ENCODE measurements at places on chromosomes 5 and 9.

- no peak for DNase-seq
Observed at GRCh38 chr5:20158006-20158405, 170.0 kb upstream of the CDH18 start.

DNA sequence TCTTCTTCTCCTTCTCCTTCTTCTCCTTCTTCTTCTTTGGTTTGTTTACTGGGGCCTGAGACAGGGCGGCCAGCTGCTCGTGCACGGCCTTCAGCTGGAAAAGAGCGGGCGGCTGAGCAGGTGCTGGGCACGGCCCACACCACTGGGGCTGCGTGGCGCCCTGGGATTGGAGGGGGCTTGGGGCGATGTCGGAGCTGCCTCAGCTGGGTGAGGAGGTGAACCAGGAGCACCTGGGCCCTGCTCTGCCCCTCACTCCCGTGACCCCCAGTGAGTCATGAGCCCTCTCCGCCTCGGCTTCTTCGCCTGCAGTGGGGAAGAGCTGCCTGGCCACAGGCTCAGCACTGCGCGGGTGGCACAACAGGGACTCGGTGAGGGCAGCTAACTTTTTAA, 14.9 kb downstream of the BRD3OS start:
- no peak for DNase-seq

DNA sequence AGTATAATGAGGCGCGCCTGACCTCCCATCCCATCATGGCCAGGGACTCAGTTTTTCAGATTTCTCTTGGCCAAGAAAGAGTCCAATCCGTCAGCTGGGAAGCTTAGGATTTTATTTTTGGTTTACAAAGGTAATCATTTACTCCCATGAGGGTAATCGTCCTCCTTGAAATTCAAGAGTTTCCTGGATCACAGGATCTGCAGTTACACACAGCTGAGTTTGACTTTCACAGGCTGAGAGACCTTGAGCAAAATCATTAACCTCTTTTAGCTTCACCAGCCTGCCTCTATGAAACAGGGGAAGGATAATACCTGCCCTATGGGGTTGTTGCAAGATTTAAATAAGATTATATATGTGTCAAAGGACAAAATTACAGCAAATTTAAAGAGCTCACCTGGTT, 15.4 kb upstream of the AK3 start:
- no peak for DNase-seq

- DNase-seq: no peak
Observed at GRCh38 chr5:142014911-142015584, 2.2 kb upstream of the GNPDA1 start.

GRCh38 chr9:133251773-133252172, 23.2 kb downstream of the ABO start:
- DNase-seq: no peak

- DNase-seq: no peak
Observed at GRCh38 chr9:26562338-26562737, 330.3 kb downstream of the CAAP1 start.

DNA sequence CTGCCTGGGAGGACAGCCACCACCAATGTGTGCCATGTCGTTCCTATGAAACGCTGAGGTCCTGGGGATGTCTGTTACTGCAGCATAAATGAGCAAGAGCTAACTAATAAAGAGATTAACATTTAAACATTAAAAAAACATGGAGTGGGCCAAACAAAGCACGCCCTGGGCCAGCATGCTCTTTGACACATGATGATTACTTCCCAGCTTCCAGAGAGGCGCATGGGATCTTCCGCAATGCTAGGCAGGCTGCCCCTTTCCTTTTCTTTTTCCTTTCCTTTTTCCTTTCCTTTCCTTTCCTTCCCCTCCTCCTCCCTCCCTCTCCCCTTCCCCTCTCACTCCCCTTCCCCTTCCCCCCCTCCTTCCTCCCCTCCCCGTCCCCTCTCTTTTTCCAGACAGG, 10.6 kb upstream of the TENT4A start:
- DNase-seq: no peak

- DNase-seq: no peak
Observed at GRCh38 chr9:20187318-20187717, 398.5 kb upstream of the SLC24A2 start.

GRCh38 chr9:8241201-8241600, 441.6 kb upstream of the DMAC1 start:
- DNase-seq: no peak

- no peak for DNase-seq
Observed at GRCh38 chr9:96567203-96567700, 52.4 kb downstream of the CDC14B start.

GRCh38 chr5:57082441-57083067, 91.3 kb upstream of the GPBP1 start:
- DNase-seq: no peak

DNA sequence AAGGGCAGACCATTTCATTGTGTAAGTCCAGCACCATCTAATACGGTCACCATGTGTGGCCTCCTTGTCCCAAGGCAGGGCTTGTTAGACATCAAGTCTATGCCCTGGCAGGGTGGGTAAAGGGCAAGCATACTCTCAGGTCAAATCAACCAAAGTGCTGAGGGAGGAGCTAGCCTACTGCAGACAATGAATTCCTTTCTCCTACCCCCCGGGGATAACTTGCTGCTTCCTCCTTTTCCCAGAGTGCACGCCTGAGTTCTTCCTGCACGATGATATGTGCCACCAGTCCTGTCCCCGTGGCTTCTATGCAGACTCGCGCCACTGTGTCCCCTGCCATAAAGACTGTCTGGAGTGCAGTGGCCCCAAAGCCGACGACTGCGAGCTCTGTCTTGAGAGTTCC, 71.4 kb downstream of the RFK start:
- no peak for DNase-seq

- no peak for DNase-seq
Observed at GRCh38 chr9:19517202-19517942, 108.6 kb downstream of the ACER2 start.

DNA sequence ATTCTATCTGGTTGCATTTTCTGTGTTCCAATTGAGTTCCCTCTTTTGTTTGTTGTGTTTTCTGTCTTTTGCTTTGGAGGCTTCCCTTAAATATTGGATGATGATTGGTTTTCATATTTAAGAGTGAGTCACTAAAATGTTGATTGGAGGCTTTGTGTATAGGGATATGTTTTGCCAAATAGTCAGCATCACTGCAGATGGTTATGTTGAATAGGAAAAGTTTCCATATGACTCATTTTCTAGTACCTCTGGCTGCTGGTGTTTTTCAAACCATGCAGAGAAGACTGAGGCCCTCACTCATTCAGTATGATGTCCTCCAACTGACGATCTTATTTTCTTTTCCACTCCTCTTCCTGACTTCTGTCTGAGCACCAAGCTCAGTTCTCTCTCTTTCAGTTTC, 1290.0 kb downstream of the EFNA5 start:
- no peak for DNase-seq

GRCh38 chr5:24735284-24735683, 90.5 kb upstream of the CDH10 start:
- DNase-seq: no peak

- DNase-seq: no peak
Observed at GRCh38 chr5:111587728-111588127, 75.4 kb upstream of the STARD4 start.

- DNase-seq: no peak
Observed at GRCh38 chr5:35847961-35848360, 8.7 kb upstream of the IL7R start.

DNA sequence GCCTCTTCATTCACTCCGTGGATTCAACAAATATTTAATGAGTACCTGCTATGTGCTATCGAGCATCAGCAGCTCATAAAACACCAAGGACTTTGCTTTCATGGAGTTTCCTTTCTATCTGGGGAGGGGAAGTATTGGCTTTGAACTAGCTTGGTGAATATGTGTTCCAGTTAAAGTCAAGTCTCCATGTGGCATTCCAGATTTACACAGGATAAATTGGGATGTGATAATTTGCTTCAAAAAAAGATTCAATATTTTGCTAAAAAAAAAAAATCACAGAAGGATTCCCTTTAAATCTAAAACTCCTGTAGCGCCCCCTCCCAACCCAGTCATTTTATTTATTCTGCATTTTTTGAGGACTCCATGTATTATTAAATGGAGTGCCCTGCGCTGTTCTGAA, 346.3 kb upstream of the SLC30A5 start:
- no peak for DNase-seq

GRCh38 chr9:95736891-95737522, 138.5 kb upstream of the ERCC6L2 start:
- no peak for DNase-seq

DNA sequence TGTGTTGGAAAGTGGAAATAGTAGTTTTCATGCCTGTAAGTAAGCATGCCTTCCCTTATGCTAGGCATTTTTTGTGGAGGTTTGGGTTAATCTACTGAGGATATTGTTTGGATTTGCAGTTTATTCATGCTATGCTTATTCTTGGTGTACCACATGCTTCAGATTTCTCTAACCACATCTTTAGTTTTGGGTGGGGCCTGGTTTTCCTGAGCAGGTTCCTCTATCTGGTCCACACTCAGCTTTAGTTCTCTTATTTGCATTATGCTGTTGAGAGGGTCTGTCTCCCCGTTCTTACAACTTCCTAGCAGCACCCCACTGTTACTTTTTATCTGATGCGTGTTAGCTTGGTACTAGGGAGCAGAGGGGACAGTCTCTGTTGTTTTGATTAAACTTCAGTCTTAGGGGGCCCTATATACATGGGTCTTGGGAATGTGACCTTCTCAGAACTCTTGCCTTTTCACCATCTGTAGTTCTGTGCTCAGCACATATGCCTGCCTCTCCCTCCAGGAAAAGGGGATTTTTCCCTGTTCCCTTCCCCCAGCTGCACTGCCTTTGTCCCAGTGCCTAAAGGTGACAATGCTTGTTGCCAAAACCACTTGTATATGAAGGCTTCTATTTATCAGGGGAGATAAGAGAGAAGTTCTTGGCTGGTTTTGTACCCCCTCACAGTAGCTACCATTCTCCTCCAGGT, 10.0 kb upstream of the CAMK4 start:
- DNase-seq: no peak

DNA sequence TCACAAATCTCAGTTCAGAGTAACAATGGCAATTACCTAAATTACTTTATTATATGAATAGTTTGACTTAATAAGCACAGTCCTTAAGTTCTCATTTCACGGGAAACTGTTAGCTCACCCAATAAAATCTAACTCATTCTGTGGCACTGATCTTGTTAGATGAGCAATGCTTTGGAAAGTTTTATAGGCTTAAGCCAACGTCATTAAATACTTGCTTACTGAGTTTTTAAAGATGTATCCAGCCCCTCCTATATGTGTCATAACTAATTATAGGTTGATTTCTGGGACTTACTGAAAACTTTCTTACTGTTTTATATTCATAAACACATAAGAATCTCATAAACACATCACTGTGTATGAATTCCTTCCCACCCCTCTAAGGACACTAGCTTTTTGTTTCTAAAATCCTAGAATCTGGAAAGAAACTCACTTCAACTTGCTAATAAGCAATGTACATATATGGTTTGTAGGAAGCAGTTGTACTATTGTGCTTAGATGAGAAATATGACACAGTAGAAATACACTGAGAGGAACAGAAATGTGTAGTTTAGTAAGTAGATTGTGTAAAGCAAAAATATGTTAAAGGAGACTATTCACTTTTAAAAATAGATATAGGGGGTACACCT, 14.1 kb upstream of the MARCOL start:
- no peak for DNase-seq

DNA sequence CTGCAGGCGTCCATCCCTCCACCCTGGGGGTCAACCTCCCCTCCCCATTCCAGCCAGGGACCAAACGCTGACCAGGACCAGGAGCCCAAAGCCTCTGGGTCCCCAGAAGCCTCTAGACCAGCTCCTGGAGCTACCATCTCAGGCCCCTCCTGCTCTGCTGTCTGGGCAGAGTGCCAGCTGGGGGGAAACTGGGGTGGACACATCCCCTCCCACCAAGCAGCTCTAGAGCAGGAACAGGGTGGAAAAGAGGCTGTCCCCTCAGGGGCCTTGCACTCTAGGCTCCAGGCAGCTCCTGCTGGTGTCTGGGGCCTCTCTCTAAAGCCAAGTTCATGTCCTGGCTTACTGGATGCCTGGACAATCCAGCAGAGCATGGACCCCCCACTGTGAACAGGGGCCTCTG, 4.4 kb downstream of the SSNA1 start:
- DNase-seq: no peak

- no peak for DNase-seq
Observed at GRCh38 chr5:94017579-94017978, 276.2 kb upstream of the POU5F2 start.

DNA sequence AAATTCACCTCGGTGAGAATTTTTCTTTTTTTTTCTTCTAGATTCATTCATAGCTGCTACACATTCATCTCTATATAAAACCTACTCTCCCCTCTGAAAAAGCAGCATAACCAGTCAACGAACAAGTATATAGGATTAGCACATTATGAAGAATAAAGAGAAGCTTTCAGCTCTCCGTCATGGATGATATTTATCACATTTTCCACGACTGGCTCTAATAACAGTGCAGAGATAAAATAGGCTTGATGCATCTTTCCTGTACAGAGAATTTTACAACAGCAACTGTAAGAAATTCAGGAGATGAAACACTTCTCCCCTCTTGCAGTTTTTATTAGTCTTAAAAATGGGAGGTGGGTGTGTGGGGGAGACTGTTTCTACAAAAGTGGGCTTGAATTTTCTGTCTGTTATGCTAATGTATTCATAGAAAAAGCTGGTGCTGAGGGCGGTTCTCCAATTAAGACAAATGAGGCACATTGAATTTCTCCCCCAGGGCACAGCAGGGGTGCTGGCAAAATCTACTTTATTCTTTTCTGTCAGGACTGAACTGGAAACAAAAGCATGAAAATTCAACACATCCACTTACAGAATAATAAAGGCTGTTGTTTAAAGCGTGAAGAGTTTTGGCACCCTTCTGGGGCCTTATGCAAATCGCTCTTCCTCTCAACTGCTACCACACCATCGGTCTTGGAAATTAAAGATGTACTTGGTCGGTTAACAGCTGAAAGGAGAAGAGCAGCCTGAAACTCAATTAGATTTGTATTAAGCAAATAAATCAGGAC, 233.9 kb upstream of the ZNF608 start:
- no peak for DNase-seq

GRCh38 chr9:116546711-116547581, 140.2 kb upstream of the TRIM32 start:
- DNase-seq: no peak

GRCh38 chr5:17224858-17225511, 7.6 kb downstream of the BASP1 start:
- DNase-seq: no peak

DNA sequence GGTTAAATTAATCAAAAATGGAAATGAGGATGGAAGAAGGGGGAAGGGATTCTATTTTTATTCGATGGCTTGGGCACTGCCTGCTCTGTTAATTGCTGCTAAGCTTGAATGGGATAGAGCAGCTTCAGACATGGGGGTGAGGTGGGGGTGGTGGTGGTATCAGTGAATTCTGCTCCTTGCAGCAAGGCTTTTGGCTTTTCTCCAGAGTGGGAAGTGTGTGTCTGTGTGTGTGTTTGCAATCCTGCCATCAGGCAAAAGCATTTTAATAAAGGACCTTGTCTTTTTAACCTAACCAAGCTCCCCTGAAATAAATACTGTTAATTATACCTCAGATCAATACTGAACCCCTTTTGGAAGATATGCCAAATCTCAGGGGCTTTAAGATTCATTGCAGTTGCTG, 110.9 kb upstream of the GPR151 start:
- no peak for DNase-seq

GRCh38 chr5:136605638-136606037, 240.3 kb upstream of the TRPC7 start:
- no peak for DNase-seq

- DNase-seq: no peak
Observed at GRCh38 chr9:134895097-134895496, 14.5 kb downstream of the FCN2 start.

Data from activated CD8-positive, alpha-beta memory T cell treated with anti-CD3 and anti-CD28 coated beads for 4 hours (primary cell).